WERI-Rb-1 (cell line): ENCODE measurements at places on chromosomes 4 and X.

DNA sequence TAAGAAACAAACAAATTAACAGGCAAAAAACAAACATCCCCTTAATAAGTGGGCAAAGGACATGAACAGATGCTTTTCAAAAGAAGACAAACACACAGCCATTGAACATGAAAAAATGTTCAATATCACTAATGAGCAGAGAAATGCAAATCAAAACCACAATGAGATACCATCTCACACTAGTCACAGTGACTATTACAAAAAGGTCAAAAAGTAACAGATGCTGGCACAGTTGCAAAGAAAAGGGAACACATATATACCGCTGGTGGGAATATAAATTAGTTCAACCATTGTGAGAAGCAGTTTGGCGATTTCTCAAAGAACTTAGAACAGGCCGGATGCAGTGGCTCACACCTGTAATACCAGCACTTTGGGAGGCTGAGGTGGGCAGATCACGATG lies 146.1 kb upstream of the NEIL3 start:
- no peak for DNase-seq

- no peak for DNase-seq
Observed at GRCh38 chr4:128711361-128711760, 98.1 kb upstream of the JADE1 start.

GRCh38 chrX:78066110-78066509 lies 37.9 kb upstream of the PGK1 start:
- no peak for DNase-seq

DNA sequence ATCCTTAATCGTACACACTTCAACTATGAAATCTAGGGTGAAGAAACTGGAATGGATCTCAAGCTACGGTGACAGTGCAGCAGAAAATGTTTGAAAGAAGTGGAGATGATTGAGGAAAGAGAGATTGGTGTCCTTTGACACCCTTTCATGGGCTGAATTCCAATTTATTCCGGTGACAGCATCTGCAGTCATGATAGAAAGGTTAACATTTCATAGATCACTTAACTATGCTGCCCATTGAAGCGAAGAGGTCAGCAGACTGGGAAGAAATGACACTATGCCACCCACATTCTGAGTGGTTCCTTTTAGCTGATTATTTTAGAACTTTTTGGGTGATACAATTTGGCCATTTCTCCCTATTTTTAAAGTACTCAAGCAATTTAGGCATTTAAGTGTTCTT lies 82.3 kb downstream of the DNAAF6 start:
- DNase-seq = no peak

- no peak for DNase-seq
Observed at GRCh38 chrX:134971926-134972325, 18.9 kb upstream of the SMIM10 start.

DNA sequence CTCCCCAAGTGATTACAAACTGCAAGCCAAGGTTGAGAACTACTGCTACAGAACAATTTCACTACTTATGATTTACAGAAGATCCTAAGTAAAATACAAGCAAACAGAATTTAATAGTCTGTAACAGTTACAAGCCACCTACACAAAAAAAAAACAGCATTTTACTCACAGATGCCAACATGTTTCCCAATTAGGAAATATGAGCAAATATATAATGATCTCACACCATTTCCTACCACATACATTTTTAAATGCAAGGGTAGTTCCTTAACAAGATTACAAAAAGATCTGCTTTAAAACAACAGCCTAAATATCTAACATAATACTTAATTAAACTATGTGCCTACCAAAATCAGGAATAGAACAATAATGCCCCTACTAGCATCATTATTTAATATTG lies 63.4 kb downstream of the EFHC2 start:
- no peak for DNase-seq

GRCh38 chr4:101020956-101021355 lies 326.4 kb downstream of the PPP3CA start:
- DNase-seq = no peak

GRCh38 chr4:24963277-24963676 lies 50.4 kb upstream of the CCDC149 start:
- no peak for DNase-seq

GRCh38 chr4:176794151-176794550 lies 1.4 kb upstream of the VEGFC start:
- no peak for DNase-seq

GRCh38 chrX:67692246-67692645 lies 148.4 kb downstream of the AR start:
- DNase-seq = no peak

GRCh38 chr4:9925750-9926439 lies 95.4 kb downstream of the SLC2A9 start:
- no peak for DNase-seq

DNA sequence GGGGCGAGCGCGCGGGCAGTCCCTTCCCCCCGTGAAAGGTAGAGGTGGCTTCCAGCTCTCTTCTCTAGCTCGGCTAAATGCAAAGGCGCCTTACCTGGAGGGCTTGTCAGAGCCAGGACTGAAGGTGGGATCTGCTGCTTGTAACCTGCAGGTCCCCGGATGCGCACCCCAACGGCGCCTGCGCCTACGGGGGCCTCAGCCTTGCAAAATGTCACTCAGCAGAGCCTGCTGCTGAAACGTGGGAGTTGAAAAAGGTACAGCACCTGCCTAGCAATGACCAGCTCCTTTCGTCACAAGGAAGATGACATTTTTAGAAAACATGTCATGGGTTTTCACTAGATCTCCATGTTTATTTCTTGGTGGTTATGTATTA lies 583 bp downstream of the ABHD18 start:
- peak; percentile 80 for DNase-seq

GRCh38 chrX:7146703-7147412 lies 654 bp upstream of the STS start:
- peak; percentile 28 for DNase-seq

DNA sequence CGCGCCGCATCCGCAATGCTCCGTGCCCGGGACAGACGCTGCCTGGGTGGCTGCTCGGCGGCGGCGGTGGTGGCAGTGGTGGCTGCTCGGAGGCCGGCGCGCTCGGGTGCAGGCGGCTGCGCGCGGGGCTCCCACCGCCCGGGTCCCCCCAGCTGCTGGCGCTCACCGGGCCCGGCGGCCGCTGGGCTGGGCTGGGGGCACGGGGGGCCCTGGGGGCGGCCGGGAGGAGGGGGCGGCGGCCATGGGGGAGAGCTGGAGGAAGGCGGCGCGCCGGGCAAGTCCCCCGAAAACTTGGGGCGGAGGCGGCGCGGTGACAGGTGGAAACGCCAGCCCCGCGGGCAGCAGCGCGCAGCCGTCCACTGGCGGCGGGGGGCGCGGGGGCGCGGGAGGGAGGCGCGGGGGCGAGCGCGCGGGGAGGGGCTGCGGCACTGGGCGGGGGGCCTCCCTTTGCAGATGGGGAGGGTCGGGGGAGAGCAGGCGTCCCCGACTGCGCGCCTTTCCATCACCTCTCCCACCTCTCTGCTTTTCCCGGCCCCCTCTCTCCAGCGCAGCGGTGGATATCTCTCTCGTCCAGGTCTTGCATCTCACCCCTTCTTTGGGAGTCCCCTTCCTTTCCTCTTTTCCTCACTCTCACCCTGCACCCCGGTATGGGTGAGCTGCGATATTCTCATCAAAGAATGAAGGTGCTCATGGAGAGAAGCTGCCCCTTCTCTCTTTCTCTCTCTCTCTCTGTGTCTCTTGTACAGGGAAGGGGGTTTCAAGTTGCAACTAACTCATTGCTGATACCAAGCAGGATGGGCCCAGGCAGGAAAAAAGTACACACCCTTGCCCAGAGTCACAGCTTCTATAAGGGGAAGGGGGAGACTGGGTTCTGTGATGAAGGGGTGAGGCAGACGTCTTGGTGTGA lies 83.7 kb upstream of the DHRSX start:
- no peak for DNase-seq

- DNase-seq = no peak
Observed at GRCh38 chr4:2484993-2485392, 16.1 kb downstream of the RNF4 start.

GRCh38 chr4:157244348-157244747 lies 23.8 kb downstream of the GRIA2 start:
- DNase-seq = no peak

DNA sequence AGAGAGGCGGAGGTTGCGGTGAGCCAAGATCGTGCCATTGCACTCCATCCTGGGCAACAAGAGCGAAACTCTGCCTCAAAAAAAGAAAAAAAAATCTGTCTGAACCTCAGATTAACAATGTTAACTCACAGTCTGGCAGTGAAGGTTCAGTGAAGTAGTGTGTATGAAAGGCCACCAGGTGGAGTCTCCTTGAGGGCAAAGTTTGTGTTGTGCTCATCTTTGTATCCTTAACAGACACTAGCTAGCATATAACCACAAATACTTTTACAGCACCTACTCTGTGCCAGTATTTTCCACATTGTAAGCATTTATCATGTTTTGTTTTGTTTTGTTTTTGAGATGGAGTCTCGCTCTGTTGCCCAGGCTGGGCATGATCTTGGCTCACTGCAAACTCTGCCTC lies 46.0 kb upstream of the MGST2 start:
- DNase-seq = peak; percentile 37

GRCh38 chr4:138558886-138559285 lies 316.7 kb upstream of the SLC7A11 start:
- DNase-seq = no peak

DNA sequence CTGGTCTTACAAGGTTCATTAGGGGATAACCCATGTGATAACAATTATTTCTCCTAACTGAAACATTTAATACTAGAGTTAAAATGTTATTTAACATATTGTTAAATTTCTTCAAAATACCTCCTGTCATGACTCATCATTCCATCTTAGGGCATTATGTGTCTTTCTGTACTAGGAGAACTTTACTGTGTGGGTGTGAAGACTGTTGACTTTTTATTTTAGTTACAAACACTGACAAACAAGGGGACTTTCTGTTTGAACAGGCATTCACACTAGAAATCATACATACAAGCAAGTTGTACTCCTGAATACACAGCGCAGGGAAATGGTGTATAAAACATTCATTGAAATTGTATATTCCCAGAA lies 175.9 kb downstream of the FBXW7 start:
- DNase-seq = no peak

GRCh38 chrX:10649265-10649664 lies 28.9 kb upstream of the MID1 start:
- DNase-seq = no peak
